ENCODE measurements at places on chromosomes 7 and 10.
A peak's percentile ranks its signal among the peaks of the same experiment; 100 is the strongest.

DNA sequence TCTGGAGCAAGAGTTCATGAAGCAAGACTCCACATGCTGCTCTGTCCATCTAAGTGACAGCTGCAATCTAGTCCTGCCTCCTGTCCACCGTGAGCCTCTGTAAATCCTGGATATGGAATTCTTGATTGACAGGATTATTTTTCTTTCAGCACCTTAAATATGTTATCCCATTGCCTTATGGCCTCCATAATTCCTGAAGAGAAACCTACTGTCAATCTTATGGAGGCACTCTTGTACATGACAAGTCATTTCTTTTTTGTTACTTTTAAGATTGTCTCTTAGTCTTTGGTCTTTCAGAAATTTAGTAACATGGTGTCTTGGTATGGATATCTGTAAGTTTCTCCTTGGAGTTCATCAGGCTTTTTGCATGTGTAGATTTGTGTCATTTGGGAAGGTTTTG is 82.8 kb downstream of the NPSR1 start:
- DNase-seq: no peak

DNA sequence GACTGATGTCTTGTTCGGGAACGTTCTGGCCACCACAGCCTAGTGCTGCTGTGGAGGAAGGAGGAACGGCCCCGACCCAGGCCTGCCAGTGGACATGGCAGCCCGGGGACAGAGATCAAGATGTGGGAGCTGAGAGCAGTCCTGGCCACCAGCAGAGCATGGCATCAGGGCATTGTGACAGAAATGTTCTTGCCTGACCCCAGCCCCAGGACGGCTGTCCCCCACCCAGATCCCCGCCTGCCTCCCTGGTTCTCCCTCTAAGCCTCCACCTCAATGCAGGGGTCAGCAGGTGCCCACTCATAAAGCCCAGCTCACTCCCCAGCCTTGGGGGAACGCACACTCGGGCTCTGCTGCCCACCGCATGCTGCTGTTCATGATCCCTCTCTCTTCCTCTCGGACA is 42.9 kb upstream of the HSPA12A start:
- no peak for DNase-seq

DNA sequence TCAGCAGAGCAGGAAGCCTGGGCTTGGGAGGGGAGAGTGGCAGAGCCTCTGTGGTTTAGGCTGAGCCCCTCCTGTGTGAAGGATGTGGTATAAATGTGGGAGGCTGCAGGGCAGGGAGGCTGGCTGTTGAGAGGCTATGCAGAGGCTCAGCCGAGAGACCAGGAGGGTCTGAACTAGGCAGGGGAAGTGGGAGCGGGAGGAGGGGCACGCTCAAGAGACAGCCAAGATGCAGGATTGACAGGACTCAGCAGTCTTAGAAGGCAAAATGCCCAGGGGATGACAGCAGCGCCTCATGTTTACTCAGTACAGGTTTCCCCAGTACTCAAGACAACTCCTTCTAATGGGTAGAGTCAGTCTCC is 24.3 kb downstream of the BTBD16 start:
- no peak for DNase-seq

GRCh38 chr10:63798599-63799498 is 277.6 kb downstream of the REEP3 start:
- DNase-seq: peak; percentile 94

DNA sequence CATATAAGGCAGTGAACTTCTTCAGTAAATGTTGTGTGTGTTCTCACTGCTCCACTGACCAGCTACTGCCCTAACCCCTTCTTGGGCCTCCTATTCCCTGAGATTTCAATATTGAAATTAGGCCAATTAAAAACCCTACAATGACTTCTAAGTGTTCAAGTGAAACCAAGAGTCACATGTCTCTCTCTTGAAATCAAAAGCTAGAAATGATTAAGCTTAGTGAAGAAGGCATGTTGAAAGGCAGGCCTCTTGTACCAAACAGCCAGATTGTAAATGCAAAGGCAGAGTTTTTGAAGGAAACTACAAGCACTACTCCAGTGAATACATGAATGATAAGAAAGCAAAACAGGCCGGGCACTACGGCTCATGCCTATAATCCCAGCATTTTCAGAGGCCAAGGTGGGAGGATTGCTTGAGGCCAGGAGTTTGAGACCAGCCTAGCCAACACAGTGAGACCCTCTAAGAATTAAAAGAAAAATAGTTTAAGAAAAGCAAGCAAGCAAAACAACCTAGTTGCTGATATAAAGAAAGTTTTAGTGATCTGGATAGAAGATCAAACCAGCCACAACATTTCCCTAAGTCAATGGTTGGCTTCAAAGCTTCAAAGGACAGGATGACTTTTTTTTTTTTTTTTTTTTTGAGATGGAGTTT is 22.3 kb downstream of the BRAF start:
- no peak for DNase-seq
